ENCODE measurements at places on chromosomes 3 and 15.

GRCh38 chr3:126481808-126482502 lies 6.3 kb upstream of the ZXDC start:
- H3K36me3 ChIP-seq = no peaks in the 10 kb centered on the region
- H3K27me3 ChIP-seq = no peaks in the 10 kb centered on the region
- peaks cover 9% of the 10 kb centered on the region for H3K4me1 ChIP-seq
- H3K4me3 ChIP-seq = no peak overlapping the region
- no peak for DNase-seq

GRCh38 chr3:196111939-196112386 lies 30.1 kb upstream of the TFRC start:
- peaks cover 15% of the 10 kb centered on the region for H3K4me1 ChIP-seq
- no peaks in the 10 kb centered on the region for H3K36me3 ChIP-seq
- peak; percentile 56 for DNase-seq

DNA sequence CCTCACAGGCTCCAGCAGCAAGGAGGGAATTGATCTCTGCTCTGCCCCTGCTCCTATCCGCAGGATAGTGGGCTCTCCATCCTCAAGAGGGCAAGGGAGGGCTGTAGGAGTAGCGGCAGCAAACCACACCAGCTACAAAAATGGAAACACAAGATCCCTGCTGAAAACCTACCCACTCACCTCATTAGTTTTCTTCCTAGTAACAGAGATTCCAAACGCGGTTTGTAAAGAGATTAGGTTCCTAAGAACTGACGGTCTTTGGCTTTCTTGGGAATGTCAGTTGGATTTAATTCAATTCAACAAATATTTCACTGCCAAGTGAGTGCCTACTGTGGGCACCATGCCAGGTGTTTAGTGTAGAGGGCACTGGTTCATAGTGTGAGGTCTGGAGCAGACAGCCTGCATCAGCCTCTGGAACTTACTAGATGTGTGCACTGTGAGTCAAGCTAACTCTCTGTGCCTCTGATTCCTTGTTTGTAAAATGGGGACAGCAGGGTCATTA lies 84.7 kb downstream of the MRPL46 start:
- peaks cover 6% of the 10 kb centered on the region for H3K27me3 ChIP-seq
- H3K4me1 ChIP-seq = peaks cover 6% of the 10 kb centered on the region
- no peak overlapping the region for H3K4me3 ChIP-seq
- H3K36me3 ChIP-seq = no peaks in the 10 kb centered on the region
- DNase-seq = no peak

- peaks cover 2% of the 10 kb centered on the region for H3K27me3 ChIP-seq
- no peak overlapping the region for H3K4me3 ChIP-seq
- no peak overlapping the region for H3K27ac ChIP-seq
Measured at GRCh38 chr3:62403765-62404164, 30.4 kb upstream of the FEZF2 start.

DNA sequence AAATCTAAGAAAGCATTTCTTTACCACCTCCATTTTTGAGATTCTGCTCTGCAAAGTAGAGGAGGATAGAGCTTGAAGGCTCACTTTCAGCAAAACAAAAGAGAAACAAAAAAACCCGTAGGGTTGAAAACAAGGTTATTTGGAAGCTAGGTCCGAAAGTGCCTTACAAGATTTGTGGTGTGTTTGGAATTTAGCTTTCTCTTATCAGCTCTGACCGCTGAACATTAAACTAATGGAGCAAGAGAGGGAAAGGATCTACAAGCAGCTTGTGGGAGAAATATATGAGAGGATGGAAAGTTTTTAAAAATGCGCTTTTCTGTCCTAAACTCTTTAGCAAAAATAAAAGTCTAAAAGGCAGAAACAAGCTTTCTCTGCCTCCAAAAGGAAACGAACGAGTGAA lies 545.5 kb downstream of the NTRK3 start:
- no peak overlapping the region for H3K4me3 ChIP-seq
- no peaks in the 10 kb centered on the region for H3K36me3 ChIP-seq
- H3K27me3 ChIP-seq = no peaks in the 10 kb centered on the region
- no peaks in the 10 kb centered on the region for H3K4me1 ChIP-seq

DNA sequence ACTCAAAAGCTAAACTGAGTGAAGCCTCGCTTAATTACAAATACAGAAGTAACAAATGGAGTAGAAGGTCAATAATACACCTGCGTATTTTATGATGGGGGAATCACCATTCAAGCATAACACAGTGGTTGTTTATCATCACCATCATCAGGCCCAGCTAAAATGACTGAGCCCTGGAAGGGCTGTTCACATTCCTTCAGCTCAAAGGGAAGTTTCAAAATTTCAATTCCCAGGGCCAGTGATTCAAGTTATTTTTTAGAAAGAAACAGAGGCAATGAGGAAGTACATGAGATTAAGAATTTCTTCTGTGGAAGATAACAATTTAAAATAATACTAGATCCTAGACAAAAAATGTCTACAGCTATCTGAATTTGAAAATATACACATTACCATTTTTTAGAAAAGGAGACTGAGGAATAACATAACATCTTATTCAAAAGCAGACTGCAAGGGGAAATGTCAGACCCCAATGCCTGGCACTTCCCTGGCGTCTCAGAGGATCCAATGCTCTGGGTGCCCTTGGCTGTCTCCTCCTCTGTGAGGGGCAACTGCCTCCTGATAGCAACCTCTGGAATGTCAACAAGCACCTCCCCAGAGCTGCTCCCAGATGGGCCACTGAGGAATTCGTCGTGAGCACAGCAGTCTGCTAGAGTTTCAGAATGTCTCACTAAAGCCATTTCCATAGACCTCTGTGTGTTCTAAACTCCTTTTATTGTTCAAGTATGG lies 22.8 kb downstream of the EHD4 start:
- no peak for DNase-seq
- no peaks in the 10 kb centered on the region for H3K4me1 ChIP-seq
- peaks cover 7% of the 10 kb centered on the region for H3K36me3 ChIP-seq
- H3K27me3 ChIP-seq = no peaks in the 10 kb centered on the region

GRCh38 chr15:52181938-52182780 lies 9.0 kb downstream of the GNB5 start:
- no peaks in the 10 kb centered on the region for H3K27me3 ChIP-seq
- peaks cover 13% of the 10 kb centered on the region for H3K4me1 ChIP-seq

- H3K27ac ChIP-seq = no peak overlapping the region
- no peak for DNase-seq
- H3K27me3 ChIP-seq = no peaks in the 10 kb centered on the region
- H3K4me3 ChIP-seq = no peak overlapping the region
Measured at GRCh38 chr15:87365186-87365585, 891.4 kb downstream of the NTRK3 start.

DNA sequence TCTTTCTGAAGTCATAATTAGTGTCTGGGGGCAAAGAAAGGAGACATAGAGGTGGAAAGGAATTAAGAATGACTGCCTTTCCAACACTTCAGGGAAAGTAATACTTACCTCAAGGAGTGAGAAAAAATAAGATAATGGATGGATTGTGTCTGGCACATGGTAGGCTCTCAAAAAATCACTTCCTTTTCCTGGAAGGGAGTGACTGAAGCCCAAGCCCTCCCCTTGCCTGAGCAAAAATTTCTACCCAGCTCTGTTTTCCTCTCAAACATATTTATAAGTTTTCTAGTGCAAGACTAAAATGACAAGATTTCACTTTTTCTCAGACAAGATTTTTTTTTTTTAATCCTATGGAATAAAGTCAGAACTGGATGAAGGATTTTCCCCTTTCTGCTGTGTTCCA lies 145.0 kb downstream of the IGSF11 start:
- no peak overlapping the region for H3K4me3 ChIP-seq
- H3K27me3 ChIP-seq = peaks cover 6% of the 10 kb centered on the region
- no peaks in the 10 kb centered on the region for H3K36me3 ChIP-seq
- no peak overlapping the region for H3K27ac ChIP-seq
- DNase-seq = no peak

DNA sequence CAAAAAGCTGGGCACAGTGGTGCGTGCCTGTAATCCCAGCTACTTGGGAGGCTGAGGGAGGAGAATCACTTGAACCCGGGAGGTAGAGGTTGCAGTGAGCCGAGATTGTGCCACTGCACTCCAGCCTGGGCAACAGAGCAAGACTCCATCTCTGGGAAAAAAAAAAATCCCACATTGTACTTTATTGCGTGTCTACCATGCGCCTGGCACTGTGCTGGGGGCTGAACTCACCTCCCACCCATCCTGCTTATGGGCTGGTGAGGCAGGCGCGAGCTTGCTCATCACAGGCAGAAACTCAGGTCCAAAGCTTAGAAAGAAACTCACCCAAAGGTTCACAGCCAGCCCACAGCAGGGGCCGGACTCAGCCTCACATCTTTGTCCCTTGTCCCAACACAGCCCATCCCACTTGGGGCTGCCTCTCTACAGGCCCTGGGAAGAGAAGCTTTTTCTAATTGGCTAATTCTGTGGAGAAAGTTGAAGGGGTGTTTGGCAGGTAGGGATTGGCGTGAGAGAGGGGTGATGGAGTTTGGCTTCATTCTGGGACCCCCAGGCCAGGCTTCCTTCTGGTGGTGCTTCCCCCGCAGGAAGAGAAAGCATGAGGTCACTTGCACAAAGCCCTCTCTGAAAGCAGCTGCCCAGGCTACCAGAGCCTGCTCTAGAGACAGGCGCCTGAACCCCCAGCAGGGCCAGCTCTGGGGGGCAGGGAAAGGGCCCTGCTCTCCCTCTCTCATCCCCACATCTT lies 122.6 kb upstream of the SMAD3 start:
- no peak overlapping the region for H3K27ac ChIP-seq
- H3K27me3 ChIP-seq = no peaks in the 10 kb centered on the region
- no peaks in the 10 kb centered on the region for H3K36me3 ChIP-seq
- H3K4me3 ChIP-seq = no peak overlapping the region

DNA sequence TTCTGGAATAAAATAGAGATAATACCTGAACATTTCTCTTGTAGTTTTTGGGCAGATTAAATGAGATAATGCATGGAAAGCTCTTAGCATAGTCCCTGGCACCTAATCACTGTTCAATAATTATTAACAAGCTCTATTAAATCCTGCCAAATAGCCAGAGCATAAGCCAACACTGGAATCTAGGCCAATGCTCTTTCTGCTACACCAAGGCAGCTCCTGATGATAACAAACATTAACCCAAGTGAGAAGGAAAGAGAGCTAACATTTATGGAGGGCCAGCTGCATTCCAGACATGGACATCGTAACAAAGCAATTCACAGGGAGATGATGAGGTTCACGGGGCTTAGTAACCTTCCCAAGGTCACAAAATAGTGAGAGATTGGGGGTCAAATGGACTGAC lies 23.3 kb downstream of the LARP6 start:
- no peak overlapping the region for H3K27ac ChIP-seq
- peaks cover 5% of the 10 kb centered on the region for H3K27me3 ChIP-seq
- no peaks in the 10 kb centered on the region for H3K4me1 ChIP-seq
- H3K36me3 ChIP-seq = no peaks in the 10 kb centered on the region
- no peak for DNase-seq
- H3K4me3 ChIP-seq = no peak overlapping the region

DNA sequence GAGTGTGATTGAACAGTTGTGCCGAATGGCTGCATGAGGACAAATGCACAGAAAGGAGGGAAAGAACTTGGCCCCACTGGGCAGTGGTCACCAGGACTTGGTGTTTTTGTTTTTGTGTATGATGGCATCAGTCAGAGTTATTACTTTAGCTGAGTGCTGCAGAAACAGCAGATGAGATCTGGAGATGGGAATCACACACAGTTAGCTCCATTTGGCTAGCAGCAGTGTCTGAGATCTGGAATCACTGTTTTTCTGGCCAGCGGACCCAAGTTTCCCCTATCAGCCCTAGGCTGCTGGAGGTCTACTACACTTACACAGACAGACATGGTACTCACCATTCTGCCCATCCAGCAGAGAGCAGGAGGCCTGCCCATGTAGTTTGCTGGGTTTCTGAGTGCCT lies 45.9 kb upstream of the APEH start:
- H3K27ac ChIP-seq = no peak overlapping the region
- H3K36me3 ChIP-seq = no peaks in the 10 kb centered on the region
- peaks cover 8% of the 10 kb centered on the region for H3K4me1 ChIP-seq
- no peak for DNase-seq

- H3K27me3 ChIP-seq = no peaks in the 10 kb centered on the region
- no peak overlapping the region for H3K4me3 ChIP-seq
- no peaks in the 10 kb centered on the region for H3K36me3 ChIP-seq
- no peaks in the 10 kb centered on the region for H3K4me1 ChIP-seq
- DNase-seq = no peak
Measured at GRCh38 chr3:77251136-77251535, 211.2 kb downstream of the ROBO2 start.

- no peak overlapping the region for H3K4me3 ChIP-seq
- no peak overlapping the region for H3K27ac ChIP-seq
- peaks cover 16% of the 10 kb centered on the region for H3K27me3 ChIP-seq
- no peak for DNase-seq
- no peaks in the 10 kb centered on the region for H3K36me3 ChIP-seq
Measured at GRCh38 chr15:66860844-66861243, 158.8 kb downstream of the SMAD6 start.

GRCh38 chr15:87858651-87859050 lies 397.9 kb downstream of the NTRK3 start:
- H3K36me3 ChIP-seq = no peaks in the 10 kb centered on the region
- no peak overlapping the region for H3K27ac ChIP-seq
- H3K27me3 ChIP-seq = no peaks in the 10 kb centered on the region
- no peak overlapping the region for H3K4me3 ChIP-seq
- H3K4me1 ChIP-seq = no peaks in the 10 kb centered on the region

DNA sequence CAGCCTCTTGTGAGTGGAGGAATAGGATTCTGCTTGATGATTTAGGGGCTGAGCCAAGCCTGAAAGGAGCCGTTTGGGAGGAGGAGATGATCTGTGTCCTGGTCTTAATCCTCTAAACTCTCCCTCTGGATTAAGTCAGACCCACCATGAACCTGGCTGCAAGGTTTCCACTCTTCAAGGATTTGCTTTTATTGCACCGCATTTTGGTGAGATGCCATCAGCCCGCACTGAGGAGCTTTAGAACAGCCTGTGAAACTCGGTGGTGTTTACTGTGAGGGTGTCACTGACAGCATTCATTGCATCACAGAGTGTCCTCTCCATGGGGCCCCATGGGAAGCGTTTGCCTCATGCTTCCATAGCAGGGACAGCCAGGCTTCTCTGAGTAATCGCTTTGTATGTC lies 59.2 kb downstream of the EPHB1 start:
- H3K4me3 ChIP-seq = no peak overlapping the region
- no peak for DNase-seq
- H3K4me1 ChIP-seq = peaks cover 9% of the 10 kb centered on the region
- H3K27me3 ChIP-seq = peaks cover 2% of the 10 kb centered on the region
- no peaks in the 10 kb centered on the region for H3K36me3 ChIP-seq

GRCh38 chr3:60291115-60291514 lies 960.1 kb downstream of the FHIT start:
- no peak overlapping the region for H3K4me3 ChIP-seq
- no peak overlapping the region for H3K27ac ChIP-seq
- DNase-seq = no peak
- no peaks in the 10 kb centered on the region for H3K27me3 ChIP-seq
- no peaks in the 10 kb centered on the region for H3K36me3 ChIP-seq

GRCh38 chr3:122758877-122759560 lies 34.6 kb downstream of the HSPBAP1 start:
- no peaks in the 10 kb centered on the region for H3K27me3 ChIP-seq
- H3K36me3 ChIP-seq = peaks cover 7% of the 10 kb centered on the region
- H3K27ac ChIP-seq = no peak overlapping the region
- H3K4me3 ChIP-seq = no peak overlapping the region
- DNase-seq = no peak
